ENCODE measurements at places on chromosomes 12 and 14.

- no peak for DNase-seq
Measured at GRCh38 chr12:45494279-45494678, 235.2 kb upstream of the ARID2 start.

DNA sequence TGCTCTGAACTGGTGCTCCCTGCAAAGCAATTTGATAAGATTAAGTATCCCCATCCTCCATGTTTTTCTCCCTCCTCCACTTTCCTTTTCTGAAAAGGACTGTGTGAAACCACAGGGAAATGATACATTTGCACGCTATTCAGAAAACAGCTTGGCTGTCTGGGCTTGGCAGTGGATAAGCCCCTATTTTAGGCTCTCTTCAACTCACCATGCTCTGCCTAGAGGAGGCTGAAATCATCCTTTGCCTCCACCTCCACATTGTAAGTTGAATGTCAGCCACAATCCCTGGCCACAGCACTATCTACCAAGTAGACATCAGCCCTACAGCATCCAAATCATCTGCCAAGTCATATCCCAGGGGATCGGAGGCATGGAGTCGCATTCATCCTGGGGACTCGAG lies 642.3 kb downstream of the RPS29 start:
- DNase-seq, result no peak

GRCh38 chr14:65156568-65157366 lies 54.5 kb upstream of the MAX start:
- DNase-seq, result no peak

- DNase-seq, result no peak
Measured at GRCh38 chr14:67503331-67503730, 14.8 kb upstream of the TMEM229B start.

DNA sequence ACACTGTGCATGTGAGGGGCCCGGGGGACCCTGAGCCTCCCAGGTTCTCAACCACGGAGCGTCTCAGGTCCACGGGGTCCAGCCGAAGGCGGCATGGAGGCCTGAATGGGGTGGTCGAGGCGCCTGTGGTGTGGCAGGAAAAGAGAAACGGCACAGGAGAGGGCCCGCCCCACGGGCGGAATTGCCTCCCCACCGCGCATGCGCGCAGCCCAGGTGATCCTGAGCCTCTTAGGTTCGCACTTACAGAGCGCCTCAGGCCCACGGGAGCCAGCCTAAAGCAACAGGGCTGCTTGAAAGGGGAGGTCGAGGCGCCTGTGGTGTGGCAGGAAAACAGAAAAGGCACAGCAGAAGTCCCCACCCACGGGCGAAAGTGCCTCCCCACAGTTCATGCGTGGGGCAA lies 311.0 kb downstream of the ALG10 start:
- DNase-seq, result no peak

DNA sequence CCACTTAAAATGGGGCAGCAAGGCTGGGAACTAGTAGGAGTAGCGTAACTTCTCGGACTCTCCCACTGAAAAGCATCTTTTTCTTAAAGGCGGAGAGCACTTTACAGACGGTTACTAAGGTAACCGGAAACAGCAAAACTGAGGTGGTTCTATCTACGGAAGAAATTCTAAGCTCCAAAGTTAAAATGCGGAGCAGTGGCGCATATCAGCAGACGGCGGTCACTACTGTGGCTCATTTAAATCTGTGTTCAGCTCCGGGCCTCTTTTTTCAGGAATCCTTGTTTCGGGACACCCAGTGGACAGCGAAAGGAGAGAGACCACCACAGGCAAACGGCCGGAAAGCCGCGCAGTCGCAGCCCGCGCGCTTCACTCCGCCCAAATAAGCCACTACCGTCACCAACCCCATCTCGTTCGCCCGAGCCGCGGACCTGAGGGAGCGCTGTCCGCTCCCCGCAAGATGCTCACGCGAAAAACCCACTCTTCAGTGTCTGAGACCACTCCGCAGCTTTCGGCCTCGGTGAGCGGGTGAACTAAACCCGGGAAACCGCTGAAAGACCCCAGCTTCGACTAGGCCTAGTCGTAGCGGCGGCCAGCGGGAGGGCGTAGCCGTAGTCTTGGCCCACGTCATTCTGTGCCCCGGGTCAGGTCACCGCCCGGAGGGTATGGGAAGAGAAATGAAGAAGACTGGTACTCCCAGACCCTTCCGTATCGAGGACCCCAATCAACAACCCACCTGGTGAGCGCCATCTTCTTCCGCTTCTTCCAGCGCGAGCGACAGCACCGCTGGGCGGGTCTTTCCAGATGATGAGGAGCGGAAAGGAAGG lies at the start of gene SNW1:
Gene SNW1, minus strand, starts transcription at position 776 of the 824 bp plus-strand sequence. Its CDS starts 29 bp downstream, at position 747.
- peak; percentile 84 for DNase-seq

DNA sequence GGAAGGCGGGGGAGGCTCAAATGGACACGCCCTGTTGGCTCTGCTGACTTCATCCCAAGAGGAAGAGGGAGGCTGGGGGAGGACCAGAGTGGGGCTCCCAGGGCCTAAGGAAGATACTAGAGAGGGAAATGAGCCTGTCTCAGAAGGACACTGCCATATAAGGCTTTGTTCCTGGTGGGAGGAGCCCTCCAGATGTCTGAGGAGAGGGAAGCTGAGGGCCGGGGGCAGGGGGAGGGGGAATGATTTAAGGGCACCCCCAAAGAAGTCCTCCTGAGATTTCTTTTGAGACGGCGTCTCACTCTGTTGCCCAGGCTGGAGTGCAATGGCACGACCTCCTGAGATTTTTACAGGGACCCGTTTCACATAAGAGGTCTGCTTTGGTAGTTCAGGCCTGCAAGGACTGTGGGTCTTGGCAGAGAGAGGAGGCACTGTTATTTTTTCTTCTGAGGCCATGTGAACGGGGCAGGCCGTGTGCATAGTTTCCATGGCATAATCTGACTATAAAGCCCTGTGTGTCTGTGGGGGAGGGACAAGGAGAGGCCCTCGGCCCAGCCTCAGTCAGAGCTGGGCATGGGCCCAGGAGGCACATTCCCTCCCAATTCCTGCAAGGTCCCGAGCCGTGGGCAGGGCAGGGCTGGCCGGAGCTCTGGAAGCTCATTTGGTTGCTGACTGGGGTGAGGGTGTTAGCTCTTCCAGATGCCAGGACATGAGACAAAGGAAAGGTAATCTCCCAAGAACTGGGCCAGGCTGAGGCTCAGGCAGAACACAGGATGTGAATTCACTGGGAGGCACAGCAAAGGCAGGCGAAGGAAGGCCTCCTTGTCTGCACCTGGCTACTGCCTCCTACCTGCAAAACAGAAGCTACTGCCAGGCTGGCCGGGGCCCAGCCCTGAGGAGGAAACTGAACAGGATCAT lies 22.2 kb upstream of the PLEKHG3 start:
- DNase-seq, result no peak

- peak; percentile 32 for DNase-seq
Measured at GRCh38 chr12:52566847-52567291, 6.8 kb downstream of the KRT74 start.

DNA sequence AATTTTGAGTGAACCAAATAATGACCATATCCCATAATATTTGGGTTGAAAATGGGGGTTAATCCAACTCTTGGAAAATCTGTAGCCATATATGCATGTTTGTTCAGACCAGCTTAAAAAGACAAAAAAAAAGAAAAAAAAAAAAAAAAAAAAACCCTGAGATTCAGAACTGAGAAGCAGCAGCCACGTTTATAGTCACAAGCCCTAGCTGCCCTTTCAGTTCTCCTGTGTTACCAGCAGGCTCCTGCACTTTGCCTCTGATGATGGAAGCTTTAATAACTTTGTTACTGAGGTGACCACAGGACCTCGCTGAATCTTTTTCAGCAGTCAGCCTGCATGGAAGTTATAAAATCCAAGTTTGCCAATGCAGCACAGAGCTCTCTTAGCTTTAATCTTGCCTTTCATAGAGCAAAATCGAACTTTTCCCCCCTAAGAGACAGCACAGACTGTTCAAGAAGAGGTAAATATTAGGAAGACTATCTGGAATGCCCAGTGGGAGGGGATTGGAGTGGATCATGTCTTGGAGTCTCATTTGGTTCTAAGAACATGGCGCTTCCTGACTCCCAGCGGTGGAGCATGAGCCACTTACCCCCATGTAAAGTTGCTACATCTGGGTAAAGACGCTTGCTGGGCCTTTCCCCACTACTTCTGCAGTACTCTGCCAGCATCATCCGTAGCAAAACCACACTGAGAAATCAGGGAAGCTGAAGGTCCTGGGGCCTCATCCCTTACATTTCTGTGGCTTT lies 20.6 kb downstream of the GNG2 start:
- no peak for DNase-seq

All from activated T-cell treated with anti-CD3 and anti-CD28 coated beads, Interleukin-2, amount 50 U/mL, for 1 hour (primary cell).